ENCODE measurements at places on chromosomes 16 and 17.

DNA sequence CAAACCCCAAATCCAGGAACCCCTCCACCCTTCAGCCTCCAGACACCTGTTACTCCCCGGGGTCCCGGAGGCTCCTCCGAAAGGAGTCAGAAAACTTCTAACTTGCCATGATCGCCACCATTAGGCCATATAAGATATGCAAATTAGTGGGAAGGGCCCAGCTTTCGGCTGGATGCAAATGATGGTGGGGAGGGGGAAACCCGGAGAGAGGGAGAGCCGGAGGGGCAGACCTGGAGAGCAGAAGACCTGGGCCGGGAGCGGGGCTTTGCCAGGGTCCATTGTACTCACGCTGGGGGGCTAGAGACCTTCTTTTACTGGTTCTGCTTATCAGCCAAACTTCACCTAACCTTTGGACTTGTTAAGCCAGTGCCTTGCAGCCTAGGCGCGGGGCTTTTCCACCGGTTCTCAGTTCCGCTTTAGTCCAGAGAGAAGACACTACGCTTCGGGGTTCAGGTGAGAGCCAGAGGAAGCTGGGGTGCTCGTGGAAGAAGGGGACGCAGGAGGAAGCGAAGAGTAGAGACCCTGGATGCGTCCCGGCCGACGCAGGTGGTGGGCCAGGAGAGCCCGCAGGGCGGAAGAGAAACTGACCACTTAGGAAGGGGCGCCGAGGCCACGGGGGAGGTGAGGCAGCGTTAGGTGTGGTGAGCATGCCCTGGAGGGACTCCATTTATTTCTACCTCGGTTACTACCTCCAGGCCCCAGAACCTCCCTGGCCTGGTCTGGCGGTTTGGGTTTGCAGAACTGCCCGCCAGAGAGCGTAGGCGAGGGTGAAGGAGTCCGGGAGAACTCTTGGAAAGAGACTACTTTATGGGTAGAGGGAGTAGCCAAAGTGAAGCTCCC, at the start of gene HNF1B:
TSS of gene HNF1B (minus strand) at position 99 of the 840 bp plus-strand sequence. CDS start 175 bp downstream, outside the sequence.
- no peak for DNase-seq

GRCh38 chr16:75250809-75251279, 580 bp downstream of the BCAR1 start:
- no peak for DNase-seq

DNA sequence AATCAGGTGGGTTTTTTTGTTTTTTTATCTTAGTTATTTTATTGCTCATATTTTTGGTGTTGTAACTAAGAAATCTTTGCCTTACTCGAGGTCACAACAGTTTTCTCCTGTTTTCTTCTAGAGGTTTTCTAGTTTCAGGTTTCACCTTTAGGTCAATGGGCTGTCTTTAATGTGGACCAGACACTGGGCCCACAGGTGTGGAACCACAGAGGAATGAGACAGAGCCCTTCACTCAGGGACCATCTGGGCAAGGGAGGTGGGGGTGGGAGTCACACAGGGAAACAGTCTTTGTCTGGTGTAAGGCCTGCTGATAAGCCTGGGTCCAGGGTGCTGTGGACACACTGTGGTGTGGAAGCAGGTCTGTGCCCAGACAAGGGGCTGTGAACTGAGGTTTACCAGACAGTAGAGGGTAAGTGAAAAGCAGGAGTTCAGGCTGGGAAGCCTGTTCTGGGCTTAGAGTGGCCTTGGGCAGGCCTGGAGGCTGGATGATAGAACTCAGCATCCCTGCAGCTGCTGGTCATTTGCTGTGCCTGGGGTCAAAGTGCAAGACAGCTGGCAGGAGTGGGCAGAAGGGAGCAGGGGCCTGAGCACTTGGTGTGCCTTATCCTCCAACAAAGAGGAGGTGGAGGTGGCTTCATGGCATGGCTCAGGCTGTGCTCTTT, 75.6 kb downstream of the SPECC1 start:
- DNase-seq = no peak

GRCh38 chr17:44467108-44467507, 36.1 kb downstream of the GPATCH8 start:
- DNase-seq = no peak

DNA sequence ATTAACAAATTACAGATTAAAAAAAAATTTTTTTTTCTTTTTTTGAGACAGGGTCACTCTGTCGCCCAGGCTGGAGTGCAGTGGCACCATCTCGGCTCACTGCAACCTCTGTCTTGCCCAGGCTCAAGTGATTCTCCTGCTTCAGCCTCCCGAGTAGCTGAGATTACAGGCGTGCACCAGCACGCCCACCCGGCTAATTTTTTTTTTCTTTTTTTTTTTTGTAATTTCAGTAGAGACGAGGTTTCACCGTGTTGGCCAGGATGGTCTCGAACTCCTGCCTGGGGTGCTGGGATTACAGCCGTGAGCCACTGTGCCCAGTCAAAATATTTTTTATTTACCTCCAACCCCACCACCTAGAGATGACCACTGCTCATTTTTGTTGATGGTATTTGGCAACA, 25.5 kb downstream of the ACTG1 start:
- no peak for DNase-seq

DNA sequence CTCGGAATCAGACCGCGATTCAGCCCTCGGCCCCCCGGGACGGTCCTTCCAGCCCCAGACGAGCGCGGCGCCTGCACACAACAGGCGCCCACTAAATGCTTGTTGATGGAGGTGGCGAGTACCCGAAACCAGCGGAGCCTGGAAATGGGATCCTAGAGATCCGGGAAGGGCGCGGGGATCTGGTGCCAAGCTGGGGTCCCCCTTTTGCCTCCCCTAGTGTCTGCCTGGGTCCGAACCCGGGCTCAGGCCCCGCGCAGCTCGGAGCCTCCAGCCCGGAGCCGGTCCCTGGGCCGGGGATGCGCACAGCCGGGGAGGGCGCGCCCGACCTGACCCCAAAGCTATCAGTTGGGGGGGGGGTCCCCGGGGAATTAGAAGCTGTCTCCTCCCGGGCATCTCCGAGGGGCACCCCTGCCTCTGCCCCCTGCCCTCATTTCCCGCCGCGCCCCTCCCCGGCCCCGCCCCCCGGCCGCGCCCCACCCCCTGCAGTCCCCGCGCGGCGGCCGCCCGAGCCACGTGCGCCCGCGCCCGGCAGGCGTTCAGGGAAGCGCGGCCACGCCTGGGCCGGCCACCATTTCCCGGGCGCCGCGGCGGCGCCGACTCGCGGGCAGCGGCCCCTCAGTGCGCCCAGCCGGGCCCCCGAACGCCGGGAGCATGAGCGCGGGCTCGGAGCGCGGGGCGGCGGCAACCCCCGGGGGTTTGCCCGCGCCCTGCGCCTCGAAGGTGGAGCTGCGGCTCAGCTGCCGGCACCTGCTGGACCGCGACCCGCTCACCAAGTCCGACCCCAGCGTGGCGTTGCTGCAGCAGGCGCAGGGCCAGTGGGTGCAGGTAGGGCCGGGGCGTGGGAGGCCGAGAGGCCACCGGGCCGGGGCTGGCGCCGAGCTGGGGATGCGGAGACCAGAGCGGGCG, at the start of gene CPNE7:
TSS of gene CPNE7 (plus strand) at position 512 of the 906 bp plus-strand sequence. CDS start at position 652, 140 bp downstream.
- no peak for DNase-seq

DNA sequence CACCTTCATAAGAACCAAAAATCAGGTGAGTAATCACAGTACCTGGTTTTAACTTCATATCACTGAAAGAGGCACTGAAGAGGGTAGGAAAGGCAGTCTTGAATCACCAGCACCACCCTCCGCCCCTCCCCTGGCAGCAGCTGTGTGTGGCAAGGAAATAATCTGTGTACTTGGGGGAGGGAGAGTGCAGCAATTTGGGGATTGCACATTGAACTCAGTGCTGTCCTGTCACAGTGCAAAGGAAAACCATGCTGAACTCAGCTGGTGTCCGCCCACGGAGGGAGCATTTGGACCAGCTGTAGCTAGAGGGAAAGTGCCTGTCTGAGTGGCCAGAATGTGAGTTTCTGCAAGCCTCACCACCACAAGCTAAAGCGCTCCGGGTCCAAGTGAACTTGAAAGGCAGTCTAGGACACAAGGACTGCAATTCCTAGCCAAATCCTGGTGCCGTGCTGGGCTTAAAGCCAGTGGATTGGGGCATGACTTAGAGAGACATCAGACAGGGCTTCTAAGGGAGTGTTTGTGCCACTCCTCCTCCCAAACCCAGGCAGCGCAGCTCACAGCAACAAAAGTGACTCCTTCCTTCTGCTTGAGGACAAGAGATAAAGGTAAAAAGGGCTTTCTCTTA, 39.7 kb upstream of the ALDH3A1 start:
- no peak for DNase-seq

DNA sequence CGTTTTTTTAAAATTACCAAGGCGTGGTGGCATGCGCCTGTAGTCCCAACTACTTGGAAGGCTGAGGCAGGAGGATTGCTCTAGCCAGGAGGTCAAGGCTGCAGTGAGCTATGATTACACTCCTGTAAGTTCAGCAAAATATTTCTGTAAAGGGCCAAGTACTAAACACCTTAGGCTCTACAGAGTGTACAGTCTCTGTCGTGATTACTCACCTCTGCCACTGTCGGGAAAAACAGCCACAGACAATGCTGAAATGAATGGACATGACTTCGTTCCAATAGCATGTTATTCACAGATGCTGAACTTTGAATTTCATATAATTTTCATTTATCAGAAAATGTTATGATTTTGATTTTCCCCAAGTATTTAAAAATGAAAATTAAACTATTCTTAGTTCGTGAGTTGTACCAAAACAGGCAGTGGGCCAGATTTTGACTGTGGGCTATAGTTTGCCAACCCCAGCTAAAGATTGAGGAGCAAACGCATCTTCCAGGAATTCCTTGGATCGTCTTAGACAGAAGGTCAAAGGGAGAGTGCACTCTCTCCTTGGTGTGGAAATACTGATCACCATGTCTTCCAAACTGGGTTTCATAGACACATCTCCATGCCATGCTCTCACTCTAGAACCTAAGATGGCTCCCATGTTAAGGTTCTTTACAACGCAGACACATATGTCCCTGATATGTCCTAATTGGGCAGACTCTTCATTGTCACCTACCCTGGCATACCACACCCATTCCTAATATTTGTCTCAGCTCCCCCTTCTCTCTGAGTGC, 89.5 kb downstream of the MARF1 start:
- no peak for DNase-seq

Measured in NCI-H2081 treated with DMSO at 0.1 percent for 48 hours (cell line).